ENCODE measurements at places on chromosomes 1 and 21.

GRCh38 chr1:40938393-40938792 is 41.1 kb upstream of the CTPS1 start:
- DNase-seq = no peak

GRCh38 chr1:243844186-243844585 is 5.9 kb downstream of the AKT3 start:
- DNase-seq = no peak

DNA sequence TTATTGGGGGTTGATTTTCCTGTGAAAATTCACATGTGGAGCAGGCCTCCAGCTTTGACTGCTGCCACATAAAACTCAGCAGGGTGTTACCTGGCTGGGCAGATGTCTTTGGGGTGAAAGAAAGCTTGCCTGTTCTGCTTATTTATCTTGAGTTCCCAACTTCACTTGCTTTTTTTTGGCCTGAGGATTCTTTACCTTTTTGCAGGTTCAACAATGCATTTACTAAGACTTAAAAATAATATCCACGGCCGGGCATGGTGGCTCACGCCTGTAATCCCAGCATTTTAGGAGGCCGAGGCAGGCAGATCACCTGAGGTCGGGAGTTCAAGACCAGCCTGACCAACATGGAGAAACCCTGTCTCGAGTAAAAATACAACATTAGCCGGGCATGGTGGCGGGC is 509.1 kb downstream of the KIF26B start:
- DNase-seq = no peak

GRCh38 chr1:236623371-236624166 is 19.3 kb upstream of the HEATR1 start:
- no peak for DNase-seq

- no peak for DNase-seq
These were observed 148.7 kb upstream of the SPAG17 start for GRCh38 chr1:118333601-118334210.

- DNase-seq = no peak
These were observed 63.1 kb downstream of the ACOT7 start for GRCh38 chr1:6330410-6330911.

GRCh38 chr1:231866392-231867331 is 240.1 kb downstream of the DISC1 start:
- peak; percentile 48 for DNase-seq

GRCh38 chr1:206672011-206672688 is 12.6 kb upstream of the MAPKAPK2 start:
- no peak for DNase-seq

- DNase-seq = no peak
These were observed 19.9 kb upstream of the PTCH2 start for GRCh38 chr1:44862829-44863401.

DNA sequence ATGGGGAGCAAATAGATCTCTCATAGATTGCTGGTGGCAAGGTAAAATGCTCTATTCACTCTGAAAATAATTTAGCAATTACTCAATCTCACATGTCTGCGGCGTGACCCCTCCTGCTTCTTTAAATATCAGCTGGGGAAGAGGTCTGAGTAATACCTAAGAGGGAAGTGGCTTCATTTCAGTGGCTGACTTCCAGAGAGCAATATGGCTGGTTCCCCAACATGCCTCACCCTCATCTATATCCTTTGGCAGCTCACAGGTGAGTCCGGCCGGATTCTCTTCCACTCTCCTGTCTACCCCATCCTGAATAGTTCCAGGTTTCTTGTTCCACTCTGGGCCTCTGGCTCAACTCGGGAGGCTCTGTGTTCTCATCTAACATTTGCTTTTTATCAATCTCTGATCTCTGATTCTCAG is at the start of gene SLAMF7:
Gene SLAMF7 (plus strand): TSS at position 150 of the 414 bp plus-strand sequence. CDS start 55 bp downstream, at position 205.
- DNase-seq = peak; percentile 28

DNA sequence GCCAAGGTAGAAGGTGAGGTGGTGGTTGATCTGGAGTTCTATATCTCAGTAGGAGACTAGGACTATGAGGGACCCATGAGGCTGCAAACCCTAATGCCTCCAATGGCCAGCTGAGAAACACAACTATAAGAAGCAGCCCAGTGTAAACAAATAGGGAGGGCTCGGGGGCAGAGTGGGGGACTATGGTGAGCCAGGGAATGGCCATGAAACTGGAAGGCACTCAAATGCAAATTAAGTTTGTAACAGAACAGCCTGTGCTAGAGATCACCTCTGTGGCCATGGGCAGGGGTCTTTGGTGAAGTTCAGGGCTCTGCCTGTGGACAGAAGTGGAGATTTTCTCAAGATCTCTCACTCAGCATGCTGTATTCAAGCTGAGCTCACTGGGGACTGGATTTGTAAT is 187.1 kb downstream of the GRIK3 start:
- DNase-seq = no peak

DNA sequence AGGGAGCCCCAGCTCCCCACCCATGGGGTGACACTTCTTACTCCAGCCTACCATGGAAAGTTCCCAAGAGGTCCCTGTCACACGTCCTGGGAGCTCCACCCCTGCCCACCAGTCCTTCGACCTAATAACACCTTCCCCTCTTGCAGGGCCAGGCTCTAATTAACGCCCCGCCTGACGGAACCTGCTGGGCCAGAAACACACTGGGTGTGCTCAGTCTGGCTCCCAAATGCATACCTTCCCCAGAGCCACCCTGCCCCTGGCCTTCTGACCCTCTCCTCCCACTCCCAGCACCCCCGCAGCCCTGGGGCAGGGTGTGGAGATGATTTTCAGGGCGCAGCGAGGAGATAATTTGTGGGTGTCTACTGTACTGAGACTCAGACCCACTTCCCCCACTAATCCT is 20.6 kb downstream of the PGLYRP3 start:
- DNase-seq = no peak

DNA sequence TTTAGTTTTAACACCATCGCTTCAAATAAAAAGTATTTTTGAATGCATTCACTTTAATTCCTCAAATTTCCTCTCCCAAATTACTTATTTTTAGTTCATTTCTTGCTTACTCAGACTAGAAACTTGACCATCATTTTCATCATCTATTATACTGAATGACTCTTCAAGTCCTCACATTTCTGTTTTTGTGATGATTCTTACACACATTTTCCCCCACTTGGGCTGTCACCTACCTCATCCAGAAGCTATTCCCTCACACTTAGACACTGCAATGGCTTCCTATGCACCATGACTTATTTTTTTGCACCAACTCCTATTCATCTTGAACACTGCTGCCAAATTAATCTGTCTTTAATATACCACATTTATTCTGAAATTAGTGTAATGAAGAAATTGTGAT is 239.6 kb upstream of the DUSP10 start:
- no peak for DNase-seq

- DNase-seq = no peak
These were observed 6.2 kb upstream of the MARK1 start for GRCh38 chr1:220521778-220522177.

- no peak for DNase-seq
These were observed 17.6 kb upstream of the SLC6A17 start for GRCh38 chr1:110132682-110133081.

DNA sequence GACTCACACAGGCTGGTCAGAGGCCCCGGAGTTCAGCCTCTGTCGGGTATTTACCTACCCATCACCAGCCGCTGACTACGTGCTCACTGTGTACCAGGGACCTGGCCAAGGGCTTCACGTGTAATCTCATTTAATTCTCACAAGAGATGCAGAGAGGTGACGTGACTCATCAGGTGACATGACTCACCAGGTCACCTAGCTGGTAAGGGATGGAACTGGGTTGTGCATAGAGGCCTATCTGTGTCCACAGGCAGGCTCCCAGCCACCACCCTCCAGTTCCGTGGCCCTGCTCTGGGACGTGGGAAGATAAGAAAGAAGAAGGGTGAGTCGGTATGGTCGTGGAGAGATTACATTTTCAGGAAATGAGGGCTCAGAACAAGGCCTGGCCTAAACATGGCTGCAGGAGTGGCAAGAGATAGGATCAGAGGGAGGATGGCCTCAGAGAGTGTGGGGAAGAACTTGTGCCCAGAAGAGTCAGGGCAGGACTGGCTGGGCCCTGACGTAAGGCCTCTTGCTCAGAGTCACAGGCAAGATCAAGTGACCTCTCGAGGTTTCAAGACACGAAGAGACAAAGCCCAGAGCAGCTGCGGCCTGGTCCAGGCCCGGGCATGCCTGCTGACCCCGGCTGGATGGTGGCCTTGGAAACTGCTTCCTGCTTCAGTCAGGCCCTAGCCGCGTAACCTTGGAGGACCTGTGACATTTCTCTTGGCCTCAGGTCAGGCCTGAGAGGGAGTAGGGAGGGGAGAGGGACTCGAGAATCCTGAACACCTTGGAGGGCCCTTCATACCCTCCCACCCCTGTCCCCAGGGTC is 52.7 kb upstream of the WASF2 start:
- no peak for DNase-seq

- DNase-seq = peak; percentile 52
These were observed 812 bp downstream of the CACHD1 start for GRCh38 chr1:64470665-64471217.

- no peak for DNase-seq
These were observed 197.8 kb upstream of the USP25 start for GRCh38 chr21:15531986-15532385.

DNA sequence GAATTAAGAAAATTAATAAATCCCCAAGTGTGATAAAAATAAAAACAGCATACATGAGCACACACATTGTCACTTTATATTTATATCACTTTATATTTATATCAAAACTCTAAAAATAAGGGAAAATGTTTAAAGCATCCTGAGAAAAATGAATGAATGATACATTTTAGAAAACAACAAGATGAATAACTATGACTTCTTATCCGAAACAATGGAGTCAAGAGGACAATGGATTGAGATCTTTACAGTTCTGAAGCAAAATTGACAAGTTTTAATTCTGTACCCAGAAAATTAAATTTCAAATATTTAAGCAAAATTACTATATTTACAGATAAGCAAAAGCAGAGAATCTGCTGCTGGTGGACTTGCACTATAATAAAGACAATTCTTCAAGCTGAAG is 512.6 kb downstream of the MRPL39 start:
- no peak for DNase-seq

- DNase-seq = no peak
These were observed 6.7 kb downstream of the WNT2B start for GRCh38 chr1:112515311-112516009.

DNA sequence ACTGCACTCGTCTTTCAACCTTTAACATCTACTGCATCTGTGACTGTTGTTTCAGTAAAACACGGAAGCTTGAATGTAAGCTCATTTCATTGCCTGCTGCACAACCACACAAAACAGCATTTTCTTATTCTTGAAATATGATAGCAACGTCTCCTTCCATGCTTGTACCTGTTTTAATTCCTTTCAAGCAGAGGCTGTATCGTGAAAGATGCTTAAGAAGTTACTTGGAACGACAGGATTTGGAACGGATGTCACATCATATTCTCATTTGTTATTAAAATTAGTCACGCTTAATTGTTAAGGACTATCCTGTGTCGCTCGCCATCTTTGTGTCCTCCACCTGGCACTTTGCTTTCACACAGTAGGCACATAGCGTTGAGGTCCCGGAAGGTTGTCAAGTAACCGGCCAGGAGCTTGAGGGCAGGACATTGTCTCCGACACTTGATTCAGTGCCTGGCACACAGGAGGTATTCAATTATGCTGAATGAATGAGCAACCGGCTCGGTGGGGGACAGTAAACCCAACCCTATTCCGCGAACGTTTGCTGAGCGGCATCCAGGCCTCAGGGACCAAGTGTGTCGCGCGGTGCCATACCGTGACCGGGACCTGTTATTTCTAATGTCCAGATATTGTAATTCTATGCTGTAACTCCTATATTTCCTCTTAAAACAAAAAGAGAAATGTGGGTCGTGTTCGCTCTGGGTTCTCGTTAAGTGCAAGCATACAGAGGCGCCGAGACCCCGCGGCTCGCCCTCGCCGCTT is 499 bp upstream of the SH3GLB1 start:
- DNase-seq = peak; percentile 28

GRCh38 chr1:230542681-230543080 is 99.6 kb upstream of the COG2 start:
- DNase-seq = no peak

DNA sequence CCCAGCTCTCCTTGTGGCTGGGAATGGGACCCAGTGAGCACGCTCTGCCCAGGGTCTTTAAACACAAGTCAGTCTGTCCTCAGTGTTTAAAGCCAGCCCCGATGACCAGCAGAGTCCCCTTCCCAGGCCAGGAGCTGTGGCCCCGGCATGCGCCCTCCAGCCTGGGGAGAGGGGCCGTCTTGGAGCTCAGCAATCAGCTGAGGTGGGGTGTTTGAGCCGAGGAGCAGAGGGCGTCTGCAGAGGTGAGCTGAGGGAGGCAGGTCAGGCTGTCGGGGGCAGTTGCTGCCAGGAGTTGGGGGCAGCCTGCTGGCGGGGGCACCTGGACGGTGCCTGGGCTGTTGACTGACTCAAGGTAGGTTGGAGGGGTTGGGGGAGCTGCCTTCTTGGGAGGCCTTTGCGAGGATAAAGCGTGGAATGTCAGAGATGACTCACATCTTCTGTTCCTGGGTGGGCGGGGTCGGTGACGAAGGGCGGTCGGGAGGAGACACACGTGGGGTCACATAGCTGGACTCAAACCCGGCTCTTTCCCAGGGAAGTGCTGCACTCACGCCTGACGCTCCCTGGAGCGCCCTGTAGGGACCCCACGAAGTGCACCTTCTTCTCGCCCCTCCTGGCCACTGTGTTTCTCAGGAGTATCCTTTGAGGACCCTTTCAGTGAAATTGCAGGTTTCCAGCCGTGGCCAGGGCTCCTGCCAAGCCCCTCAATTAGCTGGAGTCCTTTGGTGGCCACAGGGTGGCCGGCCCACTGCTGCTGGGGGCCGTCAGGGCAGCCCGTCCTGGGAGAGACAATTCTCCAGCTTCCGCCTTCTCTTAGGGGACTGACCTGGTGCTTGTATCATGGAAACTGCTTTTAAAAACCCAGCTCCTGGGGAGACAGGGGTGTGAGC is 86.2 kb downstream of the SIK1 start:
- no peak for DNase-seq

DNA sequence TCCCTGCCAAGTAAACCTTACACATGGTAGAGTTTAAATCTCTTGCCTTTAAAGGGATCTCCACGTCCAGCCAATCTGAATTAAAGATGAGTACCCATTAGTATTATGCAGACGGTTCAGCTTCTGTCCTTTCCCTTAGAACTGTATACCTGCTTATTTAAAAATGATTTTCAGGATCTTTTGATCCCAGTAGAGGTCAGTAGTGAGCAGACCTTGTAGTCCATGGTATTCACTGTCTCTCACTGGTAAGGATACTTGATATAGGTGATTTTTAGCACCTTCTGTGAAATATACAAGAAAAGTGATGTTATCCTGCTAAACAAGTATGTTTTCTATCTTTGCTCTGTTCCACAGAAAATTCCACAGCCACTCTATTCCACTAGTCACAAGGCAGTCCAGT is 1211.6 kb upstream of the ADGRL4 start:
- peak; percentile 28 for DNase-seq

- no peak for DNase-seq
These were observed 318.5 kb upstream of the DUSP10 start for GRCh38 chr1:222060210-222060916.

DNA sequence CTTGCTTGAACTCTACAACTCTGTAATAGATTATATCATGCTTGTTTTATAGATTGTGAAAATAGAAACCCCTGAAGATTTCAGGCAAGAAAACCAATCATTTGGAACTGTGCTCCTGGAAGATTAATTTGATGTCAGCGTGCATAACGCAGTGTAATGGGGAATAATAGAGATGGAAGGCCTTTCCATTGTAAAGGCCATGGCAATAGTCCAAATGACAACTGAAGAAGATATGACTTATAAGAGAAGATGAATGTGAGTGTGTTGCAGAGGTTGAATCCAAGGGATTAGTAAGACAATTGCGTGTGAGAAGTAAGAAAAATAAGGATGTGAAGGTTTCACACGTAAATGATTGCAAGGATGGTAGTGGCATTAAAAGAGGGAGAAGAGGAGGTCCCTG is 285.0 kb downstream of the DUSP10 start:
- no peak for DNase-seq
